ENCODE measurements at places on chromosomes 7 and 10.
A peak's percentile ranks its signal among the peaks of the same experiment; 100 is the strongest.

DNA sequence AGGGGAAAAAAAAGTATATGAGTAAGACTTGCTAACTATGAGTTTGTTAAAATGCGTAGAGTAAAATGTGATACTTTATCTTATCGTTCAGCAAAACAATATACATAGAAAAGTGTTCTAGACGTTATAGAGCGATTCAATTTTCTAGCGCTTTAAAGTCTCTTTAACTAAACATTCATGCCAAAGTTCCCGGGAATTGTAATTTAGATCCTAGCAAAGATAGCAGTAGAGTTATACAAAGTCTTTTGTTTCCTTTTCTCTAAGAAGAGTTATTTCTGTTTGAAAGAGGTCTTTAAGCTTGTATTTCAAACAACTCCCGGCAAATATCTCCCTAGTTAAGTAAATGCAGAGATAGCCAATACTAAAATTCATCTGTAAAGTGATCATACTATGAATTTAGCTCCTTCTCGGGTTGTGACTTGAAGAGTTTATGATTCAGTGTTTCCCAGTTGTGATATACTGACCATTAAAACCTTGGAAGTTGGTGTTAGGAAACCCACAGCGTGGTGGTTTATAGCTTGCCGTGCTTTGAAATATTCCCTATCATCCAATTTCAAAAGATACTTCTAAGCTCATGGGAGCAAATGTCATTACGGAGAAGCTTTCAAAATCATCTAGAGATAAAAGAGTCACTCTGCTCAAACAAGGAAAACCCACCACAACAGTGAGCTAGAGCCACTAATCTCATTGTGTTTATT lies 171.7 kb downstream of the CSTF2T start:
- DNase-seq = peak; percentile 1

- no peak for DNase-seq
These were observed 72.6 kb downstream of the USP6NL start for GRCh38 chr10:11538834-11539190.

GRCh38 chr7:47535704-47536628 lies 45.9 kb downstream of the TNS3 start:
- DNase-seq = no peak

- no peak for DNase-seq
These were observed 1105.7 kb downstream of the REEP3 start for GRCh38 chr10:64626924-64627323.

GRCh38 chr7:69744026-69744425 lies 145.8 kb downstream of the AUTS2 start:
- no peak for DNase-seq

DNA sequence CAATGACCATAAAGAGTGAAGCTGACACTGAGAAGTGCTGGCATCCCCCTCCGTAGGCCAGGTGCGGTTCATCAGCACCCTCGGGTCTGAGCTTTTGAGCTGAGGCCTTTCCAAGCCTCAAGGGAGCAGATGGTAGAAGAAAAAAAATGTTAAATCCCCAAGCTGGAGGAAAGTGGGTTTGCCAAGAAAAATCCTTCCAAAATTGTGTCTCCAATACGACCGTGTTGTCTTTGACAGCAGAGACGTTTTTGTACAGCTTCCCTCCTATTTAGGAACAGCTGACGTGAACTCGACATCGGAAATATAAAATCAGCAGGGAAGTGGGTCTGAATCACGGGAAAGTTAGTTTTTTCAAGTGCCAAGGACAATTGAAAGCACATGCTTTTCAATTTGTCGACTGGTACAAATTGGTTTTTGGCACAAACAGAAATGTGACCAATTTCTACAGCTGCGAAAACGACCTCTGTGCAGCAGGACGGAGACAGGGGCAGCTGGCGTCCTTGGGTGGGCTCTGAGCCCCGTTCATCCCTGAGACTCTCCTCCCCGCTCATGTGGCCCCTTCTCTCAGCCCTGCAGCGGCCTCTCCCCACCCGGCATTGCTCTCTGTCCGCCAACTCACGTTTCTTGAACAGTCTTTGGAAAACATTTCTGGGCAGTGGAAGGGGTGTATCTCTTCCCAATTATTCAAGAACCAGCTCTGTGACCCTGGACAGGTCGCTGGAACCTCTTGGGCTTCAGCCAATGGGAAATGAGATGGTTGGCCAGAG lies 89.9 kb downstream of the PAXIP1 start:
- no peak for DNase-seq

- no peak for DNase-seq
These were observed 119.1 kb downstream of the TSPAN12 start for GRCh38 chr7:120738816-120739215.
